ENCODE measurements at places on chromosomes 1 and 21.

GRCh38 chr1:104929280-104929679 is 1179.6 kb downstream of the AMY1C start:
- no peak for DNase-seq

DNA sequence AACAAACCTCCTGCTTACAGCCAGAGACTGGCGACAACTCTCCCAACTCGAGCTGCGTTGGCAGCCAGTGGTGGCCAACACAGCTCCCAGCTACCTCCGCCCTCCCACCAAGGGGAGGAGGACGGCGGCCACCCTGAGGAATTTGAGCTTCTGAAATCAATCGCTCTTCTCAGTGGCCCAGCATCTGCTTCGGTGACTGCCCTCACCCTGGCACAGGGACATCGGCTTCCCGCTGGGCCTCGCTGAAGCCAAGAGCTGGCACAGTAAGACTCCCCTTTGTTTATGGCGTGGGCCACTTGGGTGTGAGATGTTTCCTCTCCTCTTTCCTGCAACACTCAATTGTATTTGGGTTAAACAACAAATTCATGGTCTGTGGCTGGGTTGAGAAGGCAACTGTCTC is 136.2 kb downstream of the ZBTB18 start:
- DNase-seq: no peak

DNA sequence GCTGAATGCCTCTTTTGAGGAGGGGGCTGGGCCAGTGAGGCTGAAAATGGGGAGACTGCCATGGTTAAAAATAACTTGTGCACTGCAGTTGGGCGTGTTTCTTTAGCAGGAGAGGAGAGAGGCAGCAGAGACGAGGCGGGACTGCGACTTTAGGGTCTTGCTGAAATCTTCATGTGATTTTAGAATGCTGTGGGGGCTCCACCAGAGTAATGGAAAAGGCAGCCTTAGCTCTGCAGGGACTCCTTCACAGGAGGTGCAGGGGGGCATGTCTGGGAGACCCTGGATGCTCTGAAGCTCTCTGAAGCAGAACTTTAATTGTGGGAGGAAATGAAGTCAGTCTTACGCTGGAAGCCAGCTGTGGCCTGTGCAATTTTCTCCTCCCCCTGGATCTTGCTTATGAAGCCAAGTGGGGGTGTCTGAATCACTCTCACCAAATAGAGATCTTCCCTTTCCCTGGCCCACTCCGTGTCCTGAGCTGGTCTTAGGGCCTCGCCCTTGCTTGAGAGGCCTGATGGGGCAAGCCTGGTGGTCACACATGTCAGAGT is 60.8 kb downstream of the NDUFS5 start:
- no peak for DNase-seq

- DNase-seq: no peak
Observed at GRCh38 chr1:183209533-183210158, 23.6 kb downstream of the LAMC2 start.

- peak; percentile 15 for DNase-seq
Observed at GRCh38 chr1:160711602-160712311, at the start of gene CD48. CD48 (minus strand) TSS chr1:160711822; CDS start chr1:160711763, 59 bp downstream.

DNA sequence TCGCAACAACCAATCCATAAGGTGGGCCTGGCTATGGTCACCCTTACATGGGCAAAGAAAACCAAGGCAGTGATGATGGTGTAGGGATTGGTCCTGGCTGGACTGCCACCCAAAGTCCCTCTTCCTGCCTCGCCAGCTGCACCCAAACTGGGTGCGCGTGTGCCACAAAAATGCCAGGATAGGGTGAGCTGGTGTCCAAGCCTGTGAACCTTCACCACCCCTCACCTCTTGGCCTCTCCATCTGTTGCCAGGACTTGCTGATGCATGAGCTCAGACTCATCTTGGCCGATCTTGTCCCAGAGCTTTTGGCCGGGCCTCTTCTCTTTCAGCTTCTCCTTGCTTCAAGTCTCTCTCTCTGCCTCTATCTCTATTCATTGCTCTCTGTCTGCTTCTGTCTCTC is 41.8 kb downstream of the FOXD2 start:
- DNase-seq: no peak

- DNase-seq: no peak
Observed at GRCh38 chr21:34074283-34075090, 1.1 kb downstream of the MRPS6 start.

- DNase-seq: no peak
Observed at GRCh38 chr1:16367968-16368890, 1.2 kb downstream of the SZRD1 start.

DNA sequence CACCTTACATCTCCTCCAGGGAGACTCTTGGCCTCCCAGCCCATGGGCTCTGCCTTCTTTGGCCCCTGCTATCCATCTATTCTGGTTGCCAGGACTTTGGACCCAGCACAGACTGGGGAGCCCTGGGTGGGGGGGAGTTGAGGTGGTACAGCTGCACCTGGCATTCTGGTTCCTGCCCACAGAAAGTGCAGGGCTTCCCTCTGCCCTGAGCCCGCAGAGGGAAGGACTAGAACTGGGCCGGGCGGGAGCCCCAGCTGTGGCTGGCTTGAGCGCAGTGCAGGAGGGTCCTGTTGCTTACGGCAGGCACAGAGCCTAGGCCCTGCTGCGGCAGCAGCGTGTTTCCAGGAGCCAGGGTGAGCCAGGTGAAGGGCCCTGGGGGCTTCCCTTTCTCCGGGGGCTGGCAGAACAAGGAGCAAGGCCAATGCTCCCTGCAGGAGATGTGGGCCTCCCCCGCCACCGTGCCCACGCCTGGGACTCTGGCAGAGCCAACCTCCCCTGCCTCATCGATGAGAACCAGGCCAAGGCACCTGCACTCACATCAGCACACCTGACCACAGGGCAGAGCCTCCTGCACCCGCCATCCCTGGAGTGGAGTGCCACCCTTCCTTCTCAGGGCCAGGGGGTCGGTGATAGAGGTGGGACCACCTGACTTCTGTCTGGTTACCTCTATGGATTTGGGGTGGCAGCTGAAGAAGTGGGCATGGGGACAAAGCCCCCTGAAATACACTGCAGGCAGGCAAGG is 16.1 kb downstream of the PARS2 start:
- no peak for DNase-seq

DNA sequence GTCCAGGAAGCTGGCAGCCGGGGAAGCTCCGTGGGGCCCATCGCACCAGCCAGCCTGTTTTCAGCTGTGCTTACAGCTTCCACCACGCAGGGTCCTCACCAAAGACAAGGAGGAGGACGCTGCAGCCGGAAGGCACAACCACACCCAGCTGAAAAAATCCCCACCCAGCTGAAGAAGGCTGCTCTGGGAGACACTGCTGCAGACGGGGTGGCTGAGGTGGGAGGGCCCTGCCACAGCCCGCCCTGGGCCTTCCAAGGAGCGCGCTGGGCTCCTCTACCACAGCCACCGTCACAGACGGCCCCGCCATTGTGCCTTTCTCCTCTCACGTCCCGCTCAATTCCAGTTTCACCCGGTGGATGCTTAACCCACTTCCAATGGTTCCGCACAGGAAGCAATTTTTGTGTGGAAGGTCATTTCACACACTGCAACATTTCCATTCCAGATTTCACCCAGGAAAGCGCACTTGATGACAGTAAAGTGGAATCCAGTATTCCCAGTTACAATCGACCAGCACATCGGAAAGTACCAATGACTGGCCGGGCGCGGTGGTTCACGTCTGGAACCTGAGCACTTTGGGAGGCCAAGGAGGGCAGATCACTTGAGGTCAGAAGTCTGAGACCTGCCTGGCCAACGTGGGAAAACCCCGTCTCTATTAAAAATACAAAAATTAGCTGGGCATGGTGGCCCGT is 47.9 kb downstream of the NPHP4 start:
- no peak for DNase-seq

DNA sequence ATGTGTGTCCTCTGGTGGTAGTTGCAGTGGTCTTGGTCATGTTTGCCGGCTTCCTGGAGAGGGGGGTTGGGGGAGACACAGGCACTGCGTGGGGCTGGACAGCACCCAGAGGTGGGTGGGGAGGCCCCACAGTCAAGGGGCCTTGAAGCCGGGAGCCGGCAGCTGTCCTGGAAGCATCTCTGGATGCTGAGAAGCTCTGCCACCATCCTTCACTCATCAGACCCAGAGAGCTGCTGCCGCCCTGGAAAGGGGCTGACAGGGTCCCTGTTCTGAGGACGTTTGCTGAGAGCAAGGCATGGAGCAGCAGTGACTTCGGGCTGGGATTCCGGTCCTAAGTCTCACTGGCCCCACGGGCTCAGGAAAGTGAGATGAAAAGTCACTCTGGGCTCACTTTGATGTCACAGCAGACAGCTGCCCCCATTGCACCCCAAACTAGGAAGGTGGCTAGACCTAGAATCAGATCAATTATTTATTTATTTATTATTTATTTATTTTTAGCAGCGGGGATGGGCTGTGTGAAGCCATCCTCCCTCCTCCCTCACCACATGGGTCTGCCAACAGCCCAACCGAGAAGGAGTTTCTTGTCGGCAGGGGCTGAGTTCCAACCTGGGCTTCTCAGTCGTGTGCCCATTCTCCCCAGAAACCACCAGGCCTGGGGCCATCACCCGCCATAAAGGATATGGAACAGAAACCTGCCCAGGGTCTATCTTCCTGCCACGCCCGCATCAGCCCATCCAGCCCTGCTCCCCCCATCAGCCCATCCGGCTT is 547.4 kb downstream of the PTPRU start:
- no peak for DNase-seq

GRCh38 chr1:23424293-23425192 is at the start of gene TCEA3:
TCEA3 (minus strand) TSS chr1:23424748; CDS start chr1:23424633, 115 bp downstream.
- DNase-seq: no peak

GRCh38 chr1:84851839-84852238 is 41.2 kb downstream of the LPAR3 start:
- no peak for DNase-seq

GRCh38 chr1:234539666-234540403 is 60.9 kb upstream of the TARBP1 start:
- no peak for DNase-seq

DNA sequence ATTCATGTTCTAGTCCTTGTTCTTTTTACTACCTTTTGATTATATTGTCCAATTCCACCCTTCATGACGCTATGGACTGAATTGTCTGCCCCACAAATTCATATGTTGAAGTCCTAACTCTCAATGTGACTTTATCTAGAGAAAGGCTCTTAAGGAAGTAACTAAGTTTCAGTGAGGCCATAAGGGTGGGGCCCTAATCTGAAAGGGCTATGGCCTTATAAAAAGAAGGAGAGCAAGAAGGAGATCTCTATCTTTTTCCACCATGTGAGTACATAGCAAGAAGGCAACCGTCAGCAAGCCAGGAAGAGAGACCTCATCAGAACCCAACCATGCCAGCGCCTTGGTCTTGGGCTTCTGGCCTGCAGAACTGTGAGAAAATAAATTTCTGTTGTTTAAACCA is 95.9 kb downstream of the HIVEP3 start:
- DNase-seq: no peak

DNA sequence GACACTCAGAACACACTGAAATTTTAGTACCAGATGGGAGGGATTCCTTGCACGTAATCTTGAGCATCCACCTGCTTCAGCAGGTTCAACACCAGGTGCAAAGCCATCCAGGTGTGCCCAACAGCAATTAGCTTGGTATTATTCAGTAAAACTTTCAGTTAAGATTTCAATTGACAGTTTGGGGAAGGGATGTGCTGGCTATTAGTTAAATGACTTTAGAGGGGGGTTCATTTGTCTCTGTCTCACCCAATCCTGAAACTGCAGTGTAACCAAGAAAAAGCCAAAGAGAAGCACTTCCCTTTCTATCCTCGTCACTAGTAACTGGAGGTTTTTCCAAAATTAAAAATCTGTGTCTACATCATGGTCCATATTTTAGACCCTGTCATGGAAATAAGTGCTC is 90.9 kb downstream of the PIK3R3 start:
- DNase-seq: no peak

- peak; percentile 60 for DNase-seq
Observed at GRCh38 chr1:110672001-110672752, 2.6 kb downstream of the KCNA3 start.

DNA sequence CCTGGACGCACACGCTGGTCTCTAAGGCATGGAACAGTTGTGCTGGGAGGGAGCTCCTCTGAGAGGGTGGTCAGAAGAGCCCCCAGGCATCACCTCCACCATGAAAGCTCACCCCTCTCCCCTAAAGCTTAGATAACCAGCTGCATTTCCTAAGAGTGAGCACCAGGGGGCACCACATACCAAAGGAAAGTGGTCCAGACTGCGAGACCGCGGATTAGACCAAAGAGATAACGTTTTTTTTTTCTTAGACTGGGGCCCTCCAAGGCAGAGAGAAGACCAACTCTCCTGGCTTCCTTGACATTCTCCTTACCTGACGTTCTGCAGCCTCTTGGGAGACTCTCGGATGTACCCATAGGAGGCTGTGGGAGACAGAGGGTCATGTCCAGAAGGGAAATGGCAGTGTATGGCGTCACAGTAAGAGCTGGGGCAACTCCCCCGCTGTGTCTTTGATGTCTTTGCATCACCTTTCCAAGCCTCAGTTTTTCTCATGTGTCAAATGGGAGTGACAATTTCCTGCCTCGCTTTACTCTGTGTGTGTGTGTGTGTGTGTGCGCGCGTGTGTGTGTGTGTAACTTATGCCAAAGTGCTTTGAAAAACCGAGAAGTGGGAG is 12.3 kb upstream of the IFNLR1 start:
- peak; percentile 62 for DNase-seq

DNA sequence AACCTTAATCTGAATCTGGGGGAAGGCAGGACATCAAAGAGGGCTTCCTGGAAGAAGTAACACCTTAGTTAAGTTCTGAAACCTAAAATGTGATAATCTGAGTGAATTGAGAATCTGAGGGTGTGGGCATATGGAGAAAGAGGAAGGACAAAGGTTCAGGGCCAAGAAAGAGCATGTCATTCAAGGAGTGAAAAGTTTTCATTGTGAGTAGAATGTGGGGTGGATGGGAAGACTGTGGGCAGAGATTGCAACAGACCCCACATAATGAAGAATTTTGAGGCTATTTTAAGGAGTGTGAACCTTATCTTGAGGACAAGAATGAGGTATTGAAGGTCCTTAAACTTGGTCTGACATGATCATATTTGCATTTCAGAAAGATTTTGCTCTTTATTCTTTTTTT is 227.2 kb downstream of the PTGER3 start:
- no peak for DNase-seq

DNA sequence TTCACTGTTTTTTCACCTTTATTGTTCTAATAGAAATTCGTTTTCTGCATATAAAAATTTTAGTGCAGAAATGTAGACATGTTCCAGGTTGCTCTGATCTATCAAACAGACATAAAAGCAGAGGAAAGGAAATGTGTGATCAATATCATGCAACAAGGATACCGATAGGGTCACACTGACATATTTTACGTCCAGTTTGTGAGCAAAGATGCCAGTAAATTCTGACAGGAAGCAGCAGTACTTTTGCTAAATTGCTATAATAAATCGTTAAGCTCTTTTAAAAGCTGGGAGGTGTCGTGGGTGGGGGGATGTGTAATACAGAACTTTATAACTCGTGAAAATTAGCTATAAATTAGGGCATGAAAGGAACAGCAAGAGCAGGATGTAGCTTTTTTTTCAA is 955.2 kb downstream of the BRINP3 start:
- DNase-seq: no peak

GRCh38 chr1:91045284-91045683 is 23.4 kb upstream of the ZNF644 start:
- no peak for DNase-seq

All from stimulated activated CD8-positive, alpha-beta memory T cell treated with anti-CD3 and anti-CD28 coated beads, Interleukin-7, amount 100 ng/mL, for 1 hour (primary cell).